ENCODE measurements at places on chromosomes 1 and 21.

GRCh38 chr1:11031624-11032262 lies 15.3 kb downstream of the MASP2 start:
- DNase-seq, result no peak

GRCh38 chr1:38614861-38615260 lies 244.7 kb downstream of the RRAGC start:
- no peak for DNase-seq

GRCh38 chr1:231781892-231782291 lies 155.3 kb downstream of the DISC1 start:
- DNase-seq, result no peak

GRCh38 chr1:225881081-225881958 lies 860 bp downstream of the TMEM63A start:
- no peak for DNase-seq

GRCh38 chr1:68269637-68270430 lies 37.5 kb upstream of the WLS start:
- no peak for DNase-seq

GRCh38 chr1:248923352-248924338 lies 17.6 kb downstream of the PGBD2 start:
- DNase-seq, result no peak

DNA sequence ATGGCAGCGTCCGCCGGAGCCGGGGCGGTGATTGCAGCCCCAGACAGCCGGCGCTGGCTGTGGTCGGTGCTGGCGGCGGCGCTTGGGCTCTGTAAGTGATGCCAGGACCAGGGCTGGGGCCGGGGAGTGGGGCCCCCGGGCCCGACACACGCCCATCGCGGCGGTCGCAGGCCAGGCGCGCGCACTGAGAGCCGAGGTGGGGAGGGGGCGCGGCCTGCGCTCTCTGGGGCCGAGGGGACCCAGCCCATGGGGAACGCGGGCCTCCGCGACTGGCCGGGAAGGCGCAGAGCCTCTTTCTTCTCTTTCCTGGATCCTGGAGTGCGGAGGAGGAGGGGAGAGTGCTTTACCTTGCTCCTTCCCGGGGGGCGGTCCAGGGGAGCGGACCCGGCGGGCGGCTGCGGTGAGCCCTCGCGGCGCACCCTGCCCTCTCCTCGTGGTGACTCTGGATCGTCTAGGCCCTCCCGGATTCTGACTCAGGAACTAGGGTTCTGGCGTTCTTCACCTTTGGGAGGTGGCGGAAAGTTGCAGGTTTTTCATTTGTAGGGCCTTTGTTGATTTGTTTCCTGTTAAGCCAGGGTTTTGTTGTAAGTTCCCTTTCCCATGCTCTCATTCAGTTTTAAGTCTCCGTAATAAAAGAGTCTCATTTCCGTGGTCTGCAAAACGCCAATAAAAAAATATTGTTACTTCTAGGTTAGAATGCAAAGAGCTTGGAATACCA lies 529 bp downstream of the MPZL1 start:
- peak; percentile 21 for DNase-seq

DNA sequence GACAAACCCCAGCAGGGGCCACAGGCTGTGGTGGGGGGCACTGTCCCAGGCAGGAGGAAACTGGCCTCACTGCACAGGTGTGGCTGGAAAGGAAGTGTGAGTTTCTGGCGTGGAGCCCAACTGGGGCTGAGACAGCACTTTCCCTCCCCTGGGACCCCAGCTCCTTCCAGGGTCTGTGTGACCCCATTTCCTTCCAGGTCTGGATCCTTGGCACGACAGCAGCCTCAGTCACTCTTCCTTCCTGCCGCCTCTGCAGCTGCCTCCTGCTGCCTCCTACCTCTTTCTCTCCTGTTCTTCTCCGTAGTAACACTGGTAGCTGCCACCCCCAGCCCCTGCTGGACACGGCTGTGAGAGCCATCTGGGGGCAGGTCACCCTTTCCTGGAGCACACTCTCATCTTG lies 88.0 kb downstream of the SIK1 start:
- DNase-seq, result no peak

GRCh38 chr1:26570287-26570686 lies 40.7 kb downstream of the RPS6KA1 start:
- DNase-seq, result no peak

GRCh38 chr1:36450919-36451305 lies 661 bp upstream of the OSCP1 start:
- no peak for DNase-seq

DNA sequence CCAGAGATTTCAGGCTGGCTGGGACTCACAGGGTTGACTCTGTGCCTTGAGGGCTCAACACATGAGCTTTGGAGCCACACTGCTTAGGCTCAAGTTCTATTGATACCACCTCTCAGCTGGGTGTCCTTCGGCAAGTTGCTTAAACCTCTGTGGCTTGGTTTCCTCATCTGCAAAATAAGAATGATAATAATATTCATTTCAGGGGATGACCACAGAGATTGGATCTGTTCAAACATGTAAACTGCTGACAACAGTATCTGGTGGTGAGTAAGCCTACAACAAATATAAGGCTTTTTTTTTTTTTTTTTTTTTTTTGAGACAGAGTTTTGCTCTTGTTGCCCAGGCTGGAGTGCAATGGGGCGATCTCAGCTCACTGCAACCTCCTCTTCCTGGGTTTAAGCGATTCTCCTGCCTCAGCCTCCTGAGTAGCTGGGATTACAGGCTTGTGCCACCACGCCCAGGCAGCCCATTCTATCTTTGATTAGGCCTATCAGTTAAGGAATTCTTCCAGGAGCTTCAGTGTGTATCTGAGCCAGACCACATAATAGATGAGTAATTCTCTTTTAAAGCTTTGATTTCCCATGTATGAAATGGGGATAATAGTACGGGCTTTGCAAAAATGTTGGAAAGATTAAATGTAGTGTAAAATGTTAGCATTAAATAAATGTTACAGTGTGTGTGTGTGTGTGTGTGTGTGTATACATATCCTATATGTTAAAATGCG lies 437.6 kb downstream of the PRDM2 start:
- DNase-seq, result no peak

GRCh38 chr1:2441746-2442145 lies 29.4 kb upstream of the PEX10 start:
- no peak for DNase-seq

- DNase-seq, result no peak
Observed at GRCh38 chr21:44425895-44426662, 29.2 kb upstream of the LRRC3 start.

DNA sequence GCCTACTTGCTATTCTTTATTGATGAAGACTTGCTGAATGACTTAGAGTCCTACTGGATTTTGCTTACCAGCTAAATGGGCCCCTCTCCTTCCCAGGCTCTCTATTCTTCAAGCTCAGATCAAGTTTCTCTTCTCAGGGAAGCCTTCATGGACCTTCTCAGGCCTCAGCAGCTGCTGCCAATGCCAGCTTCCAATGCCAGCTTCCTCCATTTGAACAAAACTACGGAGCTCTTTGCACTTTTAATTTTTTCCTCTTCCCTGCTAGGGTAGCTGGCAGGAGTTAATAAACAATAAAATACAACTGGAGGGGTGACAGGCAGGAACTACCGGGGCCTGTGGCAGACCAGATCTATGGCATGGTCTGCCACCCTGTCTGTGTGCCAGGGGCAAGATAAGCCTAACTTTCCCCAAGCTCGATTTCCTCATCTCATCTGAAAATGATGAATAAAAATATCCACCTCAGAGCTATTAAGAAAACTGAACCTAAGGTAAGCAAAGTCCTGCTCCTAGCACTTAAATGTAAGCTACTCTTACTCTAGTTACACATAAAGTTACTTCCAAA lies 995 bp upstream of the IPO13 start:
- no peak for DNase-seq

DNA sequence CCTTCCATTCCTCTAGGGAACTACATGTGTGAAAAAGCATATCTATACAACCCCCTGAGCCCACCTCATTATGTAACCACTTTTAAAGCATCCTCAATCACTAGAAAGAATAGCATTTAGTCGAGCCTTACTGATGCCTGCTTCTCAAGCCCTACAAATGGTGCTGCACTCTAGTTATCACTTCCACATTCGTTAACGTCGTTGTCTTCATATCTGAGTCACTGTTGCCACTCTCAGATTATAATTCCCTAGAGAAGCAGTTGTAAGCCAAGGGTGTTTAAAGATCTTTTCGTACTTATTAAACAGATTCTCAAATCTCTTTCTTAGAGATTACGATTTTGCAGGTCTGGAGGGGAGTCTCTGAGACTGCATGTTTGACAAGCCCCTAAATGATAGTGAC lies 16.5 kb downstream of the ATP1B1 start:
- DNase-seq, result no peak

- DNase-seq, result no peak
Observed at GRCh38 chr1:162629651-162630050, 2.6 kb upstream of the DDR2 start.

DNA sequence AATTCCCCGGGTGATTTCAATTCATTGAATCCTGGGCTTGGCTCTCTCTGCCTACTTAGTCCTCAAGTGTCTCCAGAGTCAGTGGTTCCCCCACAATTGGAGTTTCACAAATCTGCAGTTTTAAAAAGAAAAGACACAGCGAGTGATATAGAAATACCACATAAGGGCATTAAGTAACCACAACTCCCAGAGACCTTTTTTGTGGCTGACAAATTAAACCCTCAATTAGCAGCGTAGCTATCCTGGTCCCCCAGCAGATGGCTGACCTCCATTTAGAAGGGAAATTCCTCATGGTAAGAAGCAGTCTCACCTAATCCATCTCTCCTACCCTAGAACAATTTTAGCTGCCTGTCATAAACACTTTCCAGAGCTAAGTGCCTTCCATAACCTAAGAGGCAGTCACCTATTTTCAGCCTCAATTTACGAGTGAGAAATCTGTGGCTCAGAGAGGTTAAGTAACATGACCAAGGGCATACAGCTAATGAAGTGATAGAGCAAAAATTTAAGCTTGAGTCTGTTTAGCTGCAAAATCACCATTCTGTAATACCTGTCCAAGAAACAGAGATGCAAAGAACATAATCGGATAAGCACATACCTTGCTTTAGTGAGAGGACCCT lies 56.0 kb upstream of the NBPF3 start:
- no peak for DNase-seq

- no peak for DNase-seq
Observed at GRCh38 chr1:95407131-95407885, 173.3 kb downstream of the RWDD3 start.

DNA sequence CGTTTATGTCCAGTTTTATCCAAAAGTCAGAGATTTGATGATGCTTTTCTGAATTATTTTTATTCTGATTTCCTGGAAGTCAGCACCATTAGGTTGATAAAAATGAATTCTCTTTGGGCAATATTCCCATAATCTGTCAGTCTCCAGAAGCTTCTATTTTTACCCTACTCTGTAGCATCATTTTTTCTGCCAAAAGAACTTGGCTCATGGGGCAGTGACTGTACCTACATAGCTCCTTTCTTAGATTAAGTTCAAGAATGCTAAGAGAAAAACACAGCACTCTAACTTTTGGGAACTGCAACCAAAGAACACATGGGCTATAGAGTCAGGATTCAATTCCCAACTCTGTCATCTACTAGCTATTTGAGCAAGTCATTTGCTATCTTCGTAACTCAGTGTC lies 152.9 kb downstream of the BARHL2 start:
- no peak for DNase-seq

DNA sequence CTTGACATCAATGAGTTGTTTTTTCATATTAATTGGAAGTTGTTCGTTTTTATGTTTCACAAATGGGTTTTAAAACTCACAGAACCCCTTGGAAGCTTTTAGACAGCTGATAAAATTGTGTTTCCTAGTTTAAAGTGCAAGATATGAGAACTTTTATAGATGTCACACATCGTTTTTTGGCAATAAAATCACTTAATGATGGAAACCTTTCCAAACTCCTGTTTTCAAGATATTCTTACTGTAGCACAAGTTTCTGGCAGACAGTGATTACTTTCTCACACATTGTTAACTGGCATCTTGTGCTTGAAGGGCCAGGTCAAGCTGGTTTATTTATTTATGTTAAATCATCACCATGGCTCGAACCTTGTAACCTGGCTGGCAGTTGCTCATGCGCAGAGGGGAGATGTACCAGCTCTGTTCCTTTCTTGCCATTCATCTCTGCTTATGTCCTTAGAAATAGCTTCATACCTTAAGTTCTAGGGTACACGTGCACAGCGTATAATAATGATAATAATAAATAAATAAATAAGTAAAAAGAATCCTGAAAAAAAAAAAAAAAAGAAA lies 10.2 kb upstream of the RCAN1 start:
- DNase-seq, result no peak

- no peak for DNase-seq
Observed at GRCh38 chr1:4053774-4054173, 153.7 kb upstream of the C1orf174 start.

- DNase-seq, result no peak
Observed at GRCh38 chr1:65259816-65260215, 49.5 kb upstream of the DNAJC6 start.

- DNase-seq, result no peak
Observed at GRCh38 chr21:14675774-14676530, 129.8 kb upstream of the SAMSN1 start.

DNA sequence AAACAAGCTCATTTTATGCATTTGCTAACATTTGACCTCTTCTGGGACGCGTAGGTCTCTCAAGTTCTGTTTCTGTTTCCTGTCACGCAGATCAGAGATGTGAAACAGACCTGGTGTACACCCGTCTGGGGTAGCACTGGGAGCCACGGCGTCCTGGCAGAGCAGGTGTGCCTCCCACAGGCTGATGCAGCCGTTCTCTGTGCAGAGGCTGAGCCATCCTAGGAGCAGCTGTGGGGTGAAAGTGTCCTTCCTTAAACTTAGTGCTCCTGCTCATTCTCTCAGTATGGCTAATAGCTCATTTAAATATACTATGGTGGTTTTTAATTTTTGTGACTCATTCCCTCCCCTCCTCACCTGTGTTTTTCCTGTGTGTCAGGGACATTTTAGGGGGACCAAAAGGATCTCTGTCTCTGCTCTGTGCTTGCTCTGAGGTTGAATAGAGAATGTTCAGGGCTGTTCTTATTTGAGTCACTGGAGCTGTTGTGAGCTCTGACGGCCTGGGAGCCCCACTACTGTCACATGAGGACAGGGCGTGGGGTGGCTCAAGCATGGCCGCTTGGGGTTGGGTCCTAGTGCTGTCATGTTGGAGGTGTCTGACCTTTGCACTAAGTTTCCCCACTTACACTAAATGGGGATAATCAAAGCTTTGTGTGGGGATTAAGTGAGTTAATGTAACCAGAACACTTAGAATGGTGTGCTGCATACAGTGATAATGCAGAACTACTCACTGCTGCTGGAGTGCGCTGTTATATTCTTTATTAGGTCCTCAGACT lies 43.0 kb downstream of the GALNT2 start:
- no peak for DNase-seq

DNA sequence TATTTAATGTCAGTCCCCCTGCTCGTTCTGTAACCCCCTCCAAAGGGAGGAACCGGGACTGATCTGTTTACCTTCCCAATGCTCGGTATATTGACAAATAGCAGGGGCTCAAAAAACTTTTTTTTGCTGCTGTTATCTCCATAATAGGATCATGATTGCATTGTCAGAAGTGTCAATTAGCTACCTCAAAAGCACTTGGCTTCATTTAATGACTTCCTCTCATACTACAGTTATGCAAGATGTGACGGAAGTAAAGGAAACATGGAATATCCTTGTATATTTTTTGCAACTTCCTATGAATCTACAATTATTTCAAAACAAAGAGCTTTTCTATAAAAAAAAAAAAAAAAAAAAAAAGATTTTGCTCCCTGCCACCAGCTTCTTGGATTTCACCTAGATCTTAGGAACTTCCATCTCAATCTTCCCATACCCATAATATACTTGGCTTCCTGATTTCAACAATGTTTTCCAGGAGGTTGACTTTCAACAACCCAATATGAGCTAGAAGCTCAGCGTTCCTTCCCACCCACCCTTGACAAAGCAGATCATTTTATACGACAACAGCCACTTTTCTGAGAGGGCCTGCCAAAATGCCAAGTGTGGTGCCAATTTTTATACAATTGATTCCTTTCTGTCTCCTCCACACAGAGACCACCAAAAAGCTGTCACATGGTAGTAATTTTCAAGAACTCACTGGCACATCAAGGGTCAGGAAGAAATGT lies 71.7 kb downstream of the SETD4 start:
- no peak for DNase-seq

Measured in NCI-H2171 (cell line).